ENCODE measurements at places on chromosomes 11 and 22. TPM values are rescaled to one million over a fixed set of nuclear protein-coding genes. Genes with fewer than 3 reads are reported as not detected.

SYTL2 gene
- 133 TPM for total RNA-seq

CCDC116 gene
- not detected for total RNA-seq

ADM2 gene
- total RNA-seq, result 3.4 TPM

RIN1 gene
- total RNA-seq, result 5.9 TPM

LYVE1 gene
- 0.05 TPM for total RNA-seq

B4GALNT4 gene
- 4.5 TPM for total RNA-seq

DNA sequence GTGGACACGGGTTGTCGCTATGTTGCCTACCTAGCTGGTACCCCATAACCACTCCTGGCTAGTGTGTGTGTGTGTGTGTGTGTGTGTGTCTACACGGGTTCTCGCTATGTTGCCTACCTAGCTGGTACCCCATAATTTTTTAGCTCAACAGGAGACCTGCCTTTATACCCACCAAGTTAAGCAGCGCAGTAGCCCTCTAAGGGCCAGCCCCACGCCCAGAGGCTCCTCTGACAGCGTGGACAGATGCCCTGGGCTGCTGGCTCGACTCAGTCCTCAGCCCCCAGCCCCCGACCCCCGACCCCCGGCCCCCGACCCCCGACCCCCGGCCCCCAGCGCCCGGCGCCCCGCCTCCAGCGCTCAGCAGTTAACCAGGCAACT lies 351 bp upstream of the AKIP1 start:
- no peak for DNase-seq

DNA sequence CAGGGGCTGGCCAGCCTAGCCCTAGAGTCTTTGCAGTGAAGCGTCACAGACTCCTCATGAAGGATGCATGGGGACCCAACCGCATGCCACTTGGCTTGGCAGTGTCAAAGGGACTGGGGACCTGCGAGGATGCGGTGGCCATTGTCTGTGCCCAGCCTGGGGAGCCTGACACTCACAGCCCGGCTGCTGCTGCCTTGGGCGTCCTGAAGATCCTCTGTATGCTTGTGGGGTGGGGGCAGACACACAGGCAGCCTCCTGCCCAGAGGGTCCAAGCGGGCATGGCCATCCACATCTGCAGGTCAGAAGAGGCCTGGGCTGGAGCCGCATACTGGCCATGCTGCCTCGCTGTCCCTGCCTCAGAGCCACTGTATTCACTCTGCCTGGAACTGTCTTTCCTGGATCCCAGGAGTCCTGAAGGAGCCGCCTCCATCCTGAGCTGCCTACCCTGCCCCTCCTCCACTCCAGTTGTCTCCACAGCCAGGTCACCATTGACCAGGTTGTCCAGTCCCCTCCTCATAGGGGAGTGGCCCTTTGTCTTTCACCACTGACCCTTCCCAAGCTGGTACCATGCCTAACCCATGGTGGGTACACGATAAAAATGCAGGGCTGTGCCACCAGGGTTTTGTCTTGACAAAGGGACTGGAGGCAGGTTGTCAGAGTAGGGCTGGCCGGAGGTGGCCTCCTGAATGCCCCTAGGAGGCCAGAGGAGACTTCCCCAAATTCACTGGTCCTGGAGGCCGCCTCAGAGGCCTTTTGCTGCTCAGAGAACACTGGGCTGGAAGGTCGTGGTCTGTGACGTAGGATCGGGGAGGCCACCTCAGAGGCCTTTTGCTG lies 107.0 kb downstream of the KCNQ1OT1 start:
- DNase-seq, result no peak

GRCh38 chr22:45871721-45872120 lies 105.2 kb downstream of the WNT7B start:
- no peak for DNase-seq

DNA sequence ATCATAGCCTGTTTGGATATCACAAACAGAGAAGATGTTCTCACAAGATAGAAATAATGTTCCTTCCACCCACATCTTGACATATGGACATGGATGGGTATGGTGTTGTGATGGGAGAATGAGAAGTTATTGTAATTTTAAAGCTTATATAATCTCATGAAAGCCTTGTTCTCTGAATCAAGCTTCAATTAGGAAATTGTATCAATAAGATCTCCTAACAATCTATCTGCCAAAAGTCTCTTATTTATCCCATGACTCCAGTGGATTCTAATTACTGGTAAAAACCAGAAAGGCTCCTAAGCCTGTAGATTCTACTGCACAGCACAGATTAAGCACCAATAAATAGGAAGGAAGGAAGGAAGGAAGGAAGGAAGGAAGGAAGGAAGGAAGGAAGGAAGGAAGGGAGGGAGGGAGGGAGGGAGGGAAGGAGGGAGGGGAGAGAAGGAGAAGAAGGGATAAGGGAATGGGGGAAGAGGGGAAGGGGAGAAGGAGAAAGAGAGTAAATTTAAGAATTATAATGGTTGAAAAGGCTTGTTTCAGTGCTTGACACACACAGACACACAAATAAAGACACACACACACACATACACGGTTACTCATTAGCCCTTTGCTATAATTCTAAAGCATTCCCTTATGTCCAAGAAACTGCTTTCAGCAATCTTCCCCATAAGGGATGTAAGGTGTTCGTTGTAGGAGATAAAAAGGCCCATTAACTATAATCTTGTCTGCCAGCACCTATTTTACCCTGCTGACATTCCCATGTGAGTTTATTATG lies 258.0 kb upstream of the API5 start:
- DNase-seq, result no peak

DNA sequence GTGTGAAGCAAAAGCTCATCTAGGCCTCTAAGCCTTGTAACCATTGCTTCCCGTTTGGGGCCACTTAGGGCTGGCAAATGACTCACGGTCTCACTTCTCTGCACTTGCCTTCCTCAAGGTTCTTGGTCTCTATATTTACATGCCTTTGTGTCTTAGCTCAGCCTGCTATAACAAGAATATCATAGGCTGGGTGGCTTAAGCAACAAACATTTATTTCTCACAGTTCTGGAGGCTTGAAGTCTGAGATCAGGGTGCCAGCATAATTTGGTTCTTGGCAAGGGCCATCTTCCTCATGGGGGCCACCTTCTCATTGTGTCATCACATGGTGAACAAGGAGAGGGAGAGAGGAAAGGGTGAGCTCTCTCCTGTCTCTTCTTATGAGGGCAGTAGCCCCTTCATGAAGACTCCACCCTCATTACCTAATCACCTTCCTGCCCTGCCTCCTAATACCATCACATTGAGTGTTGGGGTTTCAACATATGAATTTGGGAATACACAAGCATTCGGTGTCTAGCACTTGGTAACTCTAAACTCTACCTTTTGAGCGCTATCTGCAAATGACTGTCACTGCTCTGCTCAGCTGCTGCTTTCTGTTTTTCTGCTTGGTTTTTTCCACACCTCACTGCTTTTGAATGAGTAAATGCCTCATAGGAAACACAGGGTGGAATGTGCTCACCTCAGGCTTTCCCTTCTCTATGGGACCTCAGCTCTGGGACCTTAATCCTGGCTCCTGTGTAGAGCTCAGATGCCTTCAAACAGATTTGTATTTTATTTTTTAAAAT lies 16.2 kb upstream of the ME3 start:
- DNase-seq, result peak; percentile 98

DNA sequence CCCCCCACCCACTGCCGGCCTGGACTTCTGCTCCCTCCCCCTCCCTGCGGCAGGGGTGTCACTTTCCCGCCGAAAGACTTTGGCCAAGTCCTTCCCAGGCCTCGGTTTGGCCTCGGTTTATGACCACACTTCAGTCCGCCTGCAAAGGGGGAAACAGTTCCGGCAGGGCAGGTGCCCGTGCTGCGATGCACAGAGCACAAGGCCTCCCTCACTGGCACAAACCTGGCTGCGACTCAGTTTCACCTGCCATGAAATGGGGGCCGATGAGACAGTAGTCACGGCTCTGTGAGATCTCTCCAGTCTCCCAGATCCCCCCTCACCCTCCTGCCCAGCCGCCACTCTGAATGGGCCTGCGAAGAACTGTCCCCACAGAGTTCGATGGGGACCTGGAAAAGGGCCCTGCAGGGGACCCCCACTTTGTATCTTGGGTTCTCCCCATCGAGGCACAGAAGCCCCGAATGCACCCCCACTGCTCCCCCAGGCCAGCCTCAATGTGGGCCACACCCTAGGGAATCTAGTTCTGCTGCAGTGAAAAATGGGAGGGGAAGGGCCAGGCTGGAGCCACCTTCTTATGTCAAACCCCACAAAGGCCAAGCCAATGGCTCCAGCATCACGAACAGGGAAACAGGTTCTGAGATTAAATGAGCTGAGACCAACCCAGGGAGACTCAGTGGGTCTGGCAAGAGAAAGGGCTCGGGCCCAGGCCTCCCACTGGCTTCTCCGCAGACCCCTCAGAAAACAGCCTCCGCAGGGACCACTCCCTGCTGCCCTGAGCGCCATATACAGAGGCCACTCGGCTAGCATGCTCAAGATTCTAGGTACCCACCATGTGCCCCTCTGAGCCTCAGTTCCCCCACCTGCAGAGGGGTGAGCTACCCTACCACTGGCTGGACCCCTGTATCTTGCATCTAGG lies 29.0 kb downstream of the ARVCF start:
- DNase-seq, result no peak

DNA sequence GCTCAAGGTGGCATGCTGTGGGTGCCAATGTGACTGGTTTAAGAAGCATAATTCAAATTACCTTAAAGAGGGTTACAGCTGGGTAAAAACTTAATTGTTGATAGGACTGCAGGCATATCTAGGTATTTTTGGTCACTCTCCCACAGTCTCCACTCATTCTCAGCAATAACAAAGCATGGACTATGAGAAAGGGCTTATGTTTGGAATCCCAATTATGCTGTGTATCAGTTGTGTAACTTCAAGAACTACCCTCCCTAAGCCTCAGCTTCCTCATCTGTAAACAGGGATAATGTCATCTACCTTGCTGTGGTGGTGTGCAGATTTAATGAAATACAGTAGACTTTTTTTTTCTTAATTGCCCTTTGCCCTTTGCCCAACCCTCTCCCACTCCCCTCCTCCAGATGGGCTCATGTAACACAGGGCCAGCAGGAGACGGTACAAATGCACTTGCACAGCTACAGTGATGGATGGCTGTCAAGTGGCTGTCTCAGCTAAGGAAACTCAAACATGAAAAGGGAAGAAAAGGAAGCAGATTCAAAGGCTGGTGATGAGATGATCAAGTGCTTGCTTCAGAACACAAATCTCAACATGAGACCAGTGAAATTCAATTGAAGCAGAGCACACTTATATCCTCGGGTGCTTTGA lies 37.6 kb downstream of the MAP6 start:
- no peak for DNase-seq

DNA sequence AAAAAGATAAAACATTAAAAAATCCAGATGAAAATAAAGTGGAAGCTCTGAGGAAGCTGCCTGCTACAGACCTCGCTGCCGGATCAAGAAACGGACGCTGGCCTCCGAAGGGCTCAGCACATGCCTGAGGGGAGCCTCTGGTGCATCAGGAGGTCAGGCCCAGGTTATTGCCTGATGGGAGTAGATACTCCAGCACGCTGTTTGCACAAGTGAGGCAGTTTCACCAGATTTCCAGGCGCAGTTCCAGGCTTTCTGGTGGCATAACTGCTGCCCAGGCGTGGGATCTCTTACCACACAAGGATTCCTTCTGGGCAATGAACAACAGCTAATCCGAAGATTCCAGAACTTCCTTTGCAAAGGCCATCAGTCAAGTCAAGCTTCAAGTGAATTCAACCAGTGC lies 154.2 kb downstream of the MPPED1 start:
- no peak for DNase-seq

DNA sequence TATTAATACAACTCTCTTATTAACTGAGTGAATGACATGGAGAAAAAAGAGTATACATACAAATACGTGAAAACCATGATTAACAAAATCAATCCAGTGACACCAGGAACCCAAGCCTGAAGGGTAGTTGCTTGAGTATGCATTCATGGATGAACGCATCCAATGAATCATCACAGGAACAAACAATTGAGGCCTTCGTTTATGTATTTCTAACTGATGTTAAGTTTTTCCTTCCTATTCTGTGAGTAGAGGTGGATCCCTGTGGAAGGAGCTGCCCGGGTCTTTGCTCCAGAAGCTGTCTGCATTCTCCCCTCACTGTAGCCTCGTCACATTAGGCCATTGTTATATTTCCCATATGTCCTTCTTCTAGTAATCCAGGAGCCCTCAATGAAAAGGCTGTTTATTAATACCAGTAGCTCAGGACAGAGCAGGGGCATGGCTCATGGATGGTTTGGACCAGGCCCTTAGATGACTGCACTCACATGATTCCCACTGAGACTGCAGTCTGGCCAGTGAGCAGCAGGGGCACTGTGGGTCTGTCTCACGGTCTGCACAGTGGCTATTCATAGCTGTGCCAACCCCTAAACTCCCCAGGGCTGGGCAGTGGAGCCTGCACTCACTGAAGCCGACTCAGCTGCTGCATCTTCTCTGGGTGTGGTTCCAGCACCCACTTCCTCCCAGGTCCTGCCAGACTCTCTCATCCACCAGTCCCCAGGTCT lies 128.1 kb upstream of the TOP3B start:
- peak; percentile 89 for DNase-seq

DNA sequence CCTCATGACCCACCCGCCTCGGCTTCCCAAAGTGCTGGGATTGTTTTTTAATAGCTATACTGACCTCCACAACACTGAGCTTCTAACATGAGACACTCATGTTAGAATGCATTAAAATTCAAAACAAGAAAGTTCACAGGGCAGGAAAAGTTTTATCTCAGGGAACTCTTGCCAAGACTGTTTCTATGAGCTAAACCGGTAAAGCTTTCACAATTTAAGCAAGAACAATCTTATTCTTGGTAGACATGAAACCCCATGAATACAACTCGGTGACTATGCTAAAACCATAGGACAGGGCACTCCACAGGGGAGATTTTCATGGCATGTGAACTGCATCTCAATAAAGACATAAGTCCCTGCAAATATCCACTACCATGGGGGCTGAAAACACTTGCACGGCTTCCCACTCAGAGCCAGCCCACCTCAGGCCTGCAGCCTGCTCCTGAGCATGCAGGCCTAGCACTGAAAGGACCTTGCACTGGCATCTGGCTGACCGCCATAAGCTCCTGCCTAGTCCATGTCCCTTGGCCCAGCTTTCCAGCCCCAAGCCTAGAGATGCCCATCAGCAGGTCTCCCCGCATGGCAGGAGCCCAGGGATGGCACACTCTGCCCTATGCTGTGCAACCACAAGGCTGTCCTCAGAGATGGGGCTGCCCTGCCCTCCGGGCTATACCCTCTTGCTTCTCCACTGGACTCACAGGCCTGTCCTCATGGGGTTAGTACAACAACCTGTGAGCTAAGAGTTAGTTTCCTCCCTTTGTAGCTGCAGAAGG lies 58.4 kb downstream of the DGCR2 start:
- no peak for DNase-seq

GRCh38 chr11:75421035-75421602 lies 11.9 kb downstream of the KLHL35 start:
- DNase-seq, result no peak

DNA sequence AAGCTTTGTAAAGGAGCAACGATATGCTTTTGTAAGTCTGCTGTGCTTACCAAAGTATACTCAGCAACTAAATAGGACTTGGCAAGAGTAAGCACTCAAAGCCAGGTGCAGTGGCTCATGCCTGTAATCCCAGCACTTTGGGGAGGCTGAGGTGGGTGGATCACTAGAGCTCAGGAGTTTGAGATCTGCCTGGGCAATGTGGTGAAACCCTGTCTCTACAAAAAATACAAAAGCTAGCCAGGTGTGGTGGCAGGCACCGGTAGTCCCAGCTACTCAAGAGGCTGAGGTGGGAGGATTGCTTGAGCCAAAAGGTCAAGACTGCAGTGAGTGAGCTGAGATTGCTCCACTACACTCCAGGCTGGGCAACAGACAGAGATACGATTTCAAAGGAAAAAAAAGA lies 67.5 kb downstream of the PAK1 start:
- no peak for DNase-seq

Measured in renal cortical epithelial cell (primary cell).